T-helper 2 cell treated with Interferon-gamma antibody and Interleukin-4, amounts not matched to agents 5 μg/mL and 100 μg/mL, for 36 hours (primary cell): ENCODE measurements at places on chromosomes 6 and 20.

DNA sequence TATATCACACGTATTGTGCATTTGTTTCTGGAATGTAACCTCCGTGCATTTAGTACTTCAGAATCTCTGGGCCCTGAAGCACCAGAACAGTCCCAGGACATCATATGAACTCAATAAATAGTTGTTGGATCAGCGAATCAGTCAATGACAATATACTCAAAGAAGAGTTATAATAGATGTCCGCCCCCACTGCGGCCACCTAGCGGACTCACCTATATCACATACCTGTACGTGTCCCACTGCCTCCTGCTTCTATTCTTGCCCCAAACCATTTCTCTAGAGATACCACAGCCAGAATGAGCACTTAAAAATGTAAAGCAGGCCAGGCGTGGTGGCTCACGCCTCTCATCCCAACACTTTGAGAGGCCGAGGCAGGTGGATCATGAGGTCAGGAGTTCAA, 73.9 kb downstream of the DCDC2 start:
- DNase-seq = no peak

DNA sequence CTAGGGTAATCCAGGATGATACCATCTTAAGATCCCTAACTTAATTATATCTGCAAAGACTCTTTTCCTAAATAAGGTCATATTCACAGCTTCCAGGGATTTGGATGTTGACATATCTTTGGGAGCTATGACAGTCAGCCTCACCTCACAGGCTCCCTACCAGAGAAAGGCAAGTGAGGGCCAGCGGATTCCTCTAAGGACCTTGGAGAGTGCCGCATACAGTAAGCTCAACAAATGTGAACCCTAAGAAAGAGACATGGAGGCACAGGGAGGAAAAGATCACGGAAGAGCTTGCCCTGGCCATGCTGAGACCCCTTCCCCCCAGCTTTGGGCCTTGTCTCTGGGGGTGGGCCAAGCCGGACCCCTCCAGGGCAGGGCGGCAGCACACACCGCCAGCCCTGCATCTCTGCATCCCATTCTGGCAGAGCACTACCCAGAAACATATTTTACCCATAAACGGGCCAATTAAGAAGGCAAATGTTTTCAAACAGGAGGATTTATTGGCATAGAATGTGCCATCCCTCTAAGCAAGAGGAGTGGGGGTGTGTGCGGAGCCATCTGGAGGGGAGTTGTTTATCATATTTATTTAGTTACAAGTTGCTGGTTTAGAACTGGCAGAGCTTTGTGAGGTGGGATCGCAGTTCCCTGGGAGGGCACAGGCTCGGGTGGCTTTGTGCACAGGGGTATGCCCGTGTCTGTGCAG, 55.4 kb downstream of the CHMP4B start:
- no peak for DNase-seq

DNA sequence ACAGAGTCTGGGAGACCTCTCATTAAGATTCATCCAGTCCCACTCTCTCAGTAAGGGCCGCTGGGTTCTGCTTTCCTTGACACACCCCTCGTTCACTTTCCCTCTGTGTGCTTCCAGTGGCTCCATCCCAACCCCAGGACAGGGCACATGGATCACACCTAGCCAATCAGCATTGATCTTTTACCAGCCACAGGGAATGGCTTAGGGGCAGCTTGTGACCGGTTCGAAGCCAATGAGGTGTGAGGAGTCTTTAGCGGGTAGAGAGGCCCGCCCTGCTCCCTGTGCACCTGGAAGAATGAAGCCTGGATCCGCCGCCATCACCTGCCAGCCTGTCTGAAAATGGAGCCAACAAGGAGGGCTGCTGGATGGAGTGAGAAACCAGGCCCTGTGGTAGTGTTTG, 35.2 kb upstream of the OVOL2 start:
- no peak for DNase-seq

GRCh38 chr20:20483328-20483727, 115.4 kb downstream of the INSM1 start:
- DNase-seq = no peak

DNA sequence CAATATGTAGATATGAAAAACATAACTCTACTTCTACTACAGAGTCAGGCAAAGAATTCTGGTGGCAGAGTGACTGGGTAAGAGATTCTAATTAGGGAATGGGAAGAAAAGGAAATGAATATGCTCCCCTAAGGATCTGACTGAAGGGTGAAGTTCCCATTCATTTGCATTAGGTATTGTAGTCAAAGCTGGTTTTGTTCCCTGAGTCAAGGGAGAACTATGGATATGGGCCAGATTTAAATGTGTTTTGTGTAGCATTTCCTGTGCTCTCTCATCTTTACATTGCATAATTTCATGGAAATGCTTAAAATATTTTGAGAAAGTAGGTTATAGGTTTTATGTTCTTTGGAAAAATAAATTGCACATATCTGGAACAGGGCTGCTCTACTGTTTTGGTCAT, 299.7 kb downstream of the BTBD3 start:
- DNase-seq = no peak

DNA sequence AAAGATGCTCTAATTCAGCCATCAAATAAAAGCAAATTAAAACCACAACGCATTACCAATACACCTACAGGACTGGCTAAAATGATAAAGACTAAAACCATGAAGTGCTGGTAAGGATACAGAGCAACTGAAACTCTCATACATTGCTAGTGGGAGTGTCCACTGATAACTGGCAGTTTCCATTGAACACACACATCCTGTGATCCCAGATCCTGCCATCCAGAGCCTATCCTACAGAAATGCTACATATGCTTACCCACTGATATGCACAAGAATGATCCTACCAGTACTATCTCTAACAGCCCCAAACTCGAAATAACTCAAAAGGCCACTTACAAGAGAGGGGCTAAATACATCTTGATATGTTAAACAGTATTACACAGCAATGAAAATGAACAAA, 81.0 kb downstream of the FYN start:
- DNase-seq = no peak

GRCh38 chr6:26159357-26160273, 72.4 kb downstream of the HFE start:
- no peak for DNase-seq

DNA sequence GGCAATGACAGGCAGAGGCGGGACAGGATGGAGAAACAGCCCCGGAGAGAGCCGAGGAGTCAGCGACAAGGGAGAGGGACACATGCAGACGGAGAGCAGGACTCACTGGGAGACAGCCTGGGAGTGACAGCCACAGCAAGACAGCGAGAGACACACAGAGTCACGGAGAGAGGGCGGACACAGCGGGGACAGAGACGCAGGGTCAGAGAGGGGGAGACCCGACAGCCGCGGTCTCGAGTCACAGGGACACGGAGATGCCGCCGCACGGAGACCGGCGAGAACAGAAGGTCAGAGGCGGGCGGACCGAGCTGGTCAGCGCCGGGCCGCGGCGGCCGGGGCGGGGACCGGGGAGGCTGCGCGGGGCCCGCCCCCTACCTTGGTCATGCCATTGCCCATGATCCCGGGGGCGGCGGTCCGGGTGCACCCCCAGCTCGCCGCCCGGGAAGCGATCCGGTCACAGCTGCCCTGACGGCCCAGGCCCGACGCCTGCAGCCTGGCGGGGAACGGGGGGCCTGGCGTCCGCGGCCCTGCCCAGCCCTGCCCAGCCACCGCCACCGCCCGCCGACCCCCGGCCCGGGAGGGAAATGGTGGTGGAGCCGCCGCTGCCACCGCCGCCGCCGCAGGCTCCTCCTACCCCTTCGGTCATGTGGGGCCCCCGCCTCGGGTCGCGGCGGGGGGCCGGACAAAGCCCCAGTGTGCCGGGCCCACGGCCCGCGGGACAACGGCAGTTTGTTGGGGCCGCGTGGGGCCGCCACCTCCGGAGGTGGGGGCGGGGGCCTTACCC, at the start of the genes DUSP15 and TTLL9:
TSS of gene DUSP15 (minus strand) at position 586 of the 784 bp plus-strand sequence. CDS start at position 396, 190 bp downstream.
TSS of gene TTLL9 (plus strand) at position 693 of the 784 bp plus-strand sequence. CDS start 493 bp downstream, outside the sequence.
- DNase-seq = no peak

GRCh38 chr6:97572943-97573342, 289.9 kb upstream of the MMS22L start:
- no peak for DNase-seq

- DNase-seq = no peak
These were observed 173.6 kb downstream of the SASH1 start for GRCh38 chr6:148516217-148516616.

- no peak for DNase-seq
These were observed 152.1 kb downstream of the DTNBP1 start for GRCh38 chr6:15510536-15511247.

DNA sequence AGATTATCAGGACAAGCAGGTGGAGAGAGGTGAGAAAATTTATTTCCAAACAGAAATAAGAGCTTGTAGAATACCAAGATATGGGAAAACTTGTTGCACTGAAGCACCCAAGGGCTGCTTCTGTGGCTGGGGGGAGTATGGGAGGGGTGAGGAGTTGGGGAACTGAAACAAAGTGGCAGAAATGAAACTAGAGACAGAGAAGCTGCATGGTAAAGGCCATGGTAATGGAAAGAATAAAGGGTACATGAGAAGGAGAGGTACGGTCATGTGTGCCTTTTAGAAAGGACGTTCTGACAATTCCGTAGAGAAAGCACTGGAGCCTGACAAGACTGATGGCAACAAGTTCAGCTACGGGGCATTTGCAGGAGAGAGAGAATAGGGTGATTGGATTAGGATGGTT, 51.6 kb upstream of the RIN2 start:
- DNase-seq = no peak

DNA sequence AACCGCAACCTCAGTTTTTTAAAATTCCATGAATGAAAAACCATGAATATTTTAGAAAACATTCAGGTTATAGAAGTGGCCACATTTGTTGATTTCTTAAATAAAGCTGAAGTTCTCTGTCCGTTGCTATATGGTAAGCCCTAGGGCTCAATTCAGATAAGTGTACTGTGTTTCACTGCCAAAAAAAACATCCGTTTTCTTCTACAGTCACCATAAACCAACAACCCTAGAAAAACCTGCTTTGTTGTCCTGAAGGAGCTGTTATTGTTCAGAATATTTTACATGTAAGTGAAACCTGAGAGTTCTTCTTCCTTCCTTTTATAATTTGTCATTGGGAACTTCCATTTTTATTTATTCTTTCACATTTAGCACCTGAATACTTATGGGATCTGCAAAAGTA, 274.1 kb downstream of the TFAP2A start:
- DNase-seq = no peak

GRCh38 chr6:130485870-130486269, 120.1 kb downstream of the TMEM200A start:
- DNase-seq = no peak
